ENCODE measurements at places on chromosomes 1 and 21.

DNA sequence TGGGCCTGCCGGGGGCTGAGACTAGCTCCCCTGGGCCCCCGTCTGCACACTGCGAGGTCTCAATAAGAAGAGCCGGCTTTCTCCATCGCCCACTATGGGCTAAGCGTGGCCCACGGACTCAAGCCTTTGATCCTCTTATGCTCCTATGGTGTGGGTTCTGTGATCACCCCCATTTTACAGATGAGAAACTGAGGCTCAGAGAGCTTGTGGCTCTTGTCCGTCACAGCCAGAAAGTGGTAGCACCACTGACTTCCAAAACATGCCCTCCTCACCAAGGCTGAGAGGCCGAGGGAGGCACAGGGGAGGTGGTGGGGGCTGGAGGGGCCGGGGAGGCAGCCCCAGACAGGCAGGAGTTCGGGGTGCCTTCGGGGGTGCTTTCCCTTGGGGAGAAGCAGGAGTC is 39.0 kb upstream of the CASZ1 start:
- DNase-seq, result no peak

DNA sequence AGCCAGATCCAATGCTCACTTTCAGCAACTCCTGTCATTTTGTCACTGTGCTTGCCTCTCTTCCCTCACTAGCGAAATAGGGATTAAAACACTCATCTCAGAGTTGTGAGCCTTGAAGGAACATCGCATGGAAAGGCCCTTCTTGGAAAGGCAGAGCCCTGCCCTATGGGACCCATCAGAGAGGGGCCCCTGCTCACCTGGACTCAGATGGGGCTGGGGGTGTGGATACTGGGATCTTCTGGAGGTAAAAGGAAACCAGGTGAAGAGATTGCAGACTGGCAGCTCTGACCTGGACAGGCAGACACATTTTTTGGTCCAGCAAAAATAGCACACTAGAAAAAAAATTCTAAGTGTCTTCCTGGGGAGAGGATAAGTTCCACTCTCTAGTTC is 54.2 kb upstream of the EPS8L3 start:
- DNase-seq, result no peak

DNA sequence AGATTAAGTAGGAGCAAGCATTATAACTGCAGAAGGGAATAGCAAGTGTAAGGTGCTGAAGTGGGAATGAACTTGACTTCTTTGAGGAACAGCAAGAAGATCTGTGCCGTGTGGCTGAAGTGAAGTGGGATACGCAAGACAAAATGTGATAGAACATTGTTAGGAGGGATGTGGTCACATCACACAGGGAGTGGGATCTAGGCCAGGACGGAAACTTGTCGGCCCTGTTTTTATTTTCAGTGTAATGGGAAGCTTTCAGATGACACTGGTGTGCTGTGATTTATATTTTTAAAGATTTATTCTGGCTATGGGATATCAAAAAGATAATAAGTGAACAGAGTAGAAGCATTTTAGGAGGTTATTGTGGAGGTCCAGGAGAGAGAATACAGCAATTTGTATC is 116.4 kb downstream of the PLA2G4A start:
- DNase-seq, result no peak

GRCh38 chr1:23910553-23911246 is 2.5 kb downstream of the CNR2 start:
- peak; percentile 30 for DNase-seq

DNA sequence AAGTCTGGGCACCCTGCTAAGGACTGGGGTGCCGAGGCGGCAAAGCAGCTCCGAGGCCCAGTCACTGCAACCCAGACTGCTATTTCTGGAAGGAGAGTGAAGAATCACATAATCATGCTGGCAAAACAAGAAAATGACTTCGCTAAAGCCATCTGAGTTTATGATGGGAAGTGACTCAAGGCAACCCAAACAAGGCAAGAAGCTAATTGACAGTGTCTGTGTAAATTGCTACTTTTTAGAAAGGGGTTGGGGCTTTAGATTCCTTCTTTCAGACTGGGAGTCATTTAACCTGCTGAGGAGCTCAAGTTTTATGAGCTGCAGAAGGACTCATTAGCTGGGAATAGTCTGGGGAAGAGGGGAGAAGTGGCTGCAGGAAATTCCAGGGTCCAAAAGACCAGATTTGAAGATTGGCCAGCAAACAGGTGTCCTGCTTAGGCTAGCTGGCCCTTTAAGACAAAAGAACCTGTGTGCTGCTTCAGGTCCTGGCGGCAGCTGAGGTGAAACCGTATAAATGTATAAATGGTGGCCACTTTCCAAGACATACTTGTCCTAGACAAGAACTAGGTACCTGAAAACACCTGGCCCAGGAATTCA is 28.1 kb downstream of the TSHB start:
- DNase-seq, result no peak

All from GM13977 (cell line).